ENCODE measurements at places on chromosomes 2 and 18.

GRCh38 chr2:200496696-200497095 lies 13.2 kb downstream of the KCTD18 start:
- no peak for DNase-seq

- no peak for DNase-seq
Observed at GRCh38 chr2:191280290-191280689, 35.1 kb downstream of the MYO1B start.

DNA sequence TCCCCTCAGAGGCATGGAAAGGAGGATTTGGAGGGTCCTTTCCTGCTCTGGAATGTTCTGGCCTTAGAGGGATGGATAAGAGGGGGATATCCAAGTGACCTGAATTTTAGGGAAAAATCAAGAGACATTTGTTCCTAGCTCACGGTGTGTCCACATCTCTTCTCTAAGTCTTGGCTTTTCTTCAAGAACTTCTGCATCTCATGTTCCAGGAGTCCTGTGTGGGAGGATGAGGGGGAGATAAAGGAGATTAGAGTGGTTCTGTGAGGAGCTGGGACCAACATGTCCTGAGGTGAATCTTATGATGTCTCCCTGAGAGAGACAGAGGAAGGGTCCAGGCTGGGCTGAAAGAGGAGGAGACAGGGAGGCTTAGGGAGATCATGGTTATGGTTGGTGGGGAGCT lies 11.7 kb downstream of the EMX1 start:
- DNase-seq: no peak

DNA sequence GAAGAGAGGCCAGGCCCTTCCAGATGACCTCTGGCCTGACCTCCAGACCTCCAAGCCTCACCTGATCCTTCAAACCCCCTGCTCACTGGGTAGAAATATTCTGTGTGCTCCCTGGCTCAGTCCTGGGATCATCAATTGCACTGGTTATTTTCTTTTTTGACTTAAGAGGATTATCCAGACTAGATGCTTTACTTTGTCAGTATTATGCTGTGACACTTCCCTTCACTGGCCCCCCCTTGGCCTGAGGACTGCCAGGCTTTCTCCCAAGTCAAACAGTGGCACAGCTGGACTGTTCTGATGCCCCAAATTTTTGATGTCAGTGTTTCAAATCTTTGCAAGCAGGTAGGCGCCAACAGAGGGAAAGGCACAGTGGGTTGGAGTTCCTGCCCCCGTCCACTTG lies 156.3 kb upstream of the SKOR2 start:
- DNase-seq: no peak

DNA sequence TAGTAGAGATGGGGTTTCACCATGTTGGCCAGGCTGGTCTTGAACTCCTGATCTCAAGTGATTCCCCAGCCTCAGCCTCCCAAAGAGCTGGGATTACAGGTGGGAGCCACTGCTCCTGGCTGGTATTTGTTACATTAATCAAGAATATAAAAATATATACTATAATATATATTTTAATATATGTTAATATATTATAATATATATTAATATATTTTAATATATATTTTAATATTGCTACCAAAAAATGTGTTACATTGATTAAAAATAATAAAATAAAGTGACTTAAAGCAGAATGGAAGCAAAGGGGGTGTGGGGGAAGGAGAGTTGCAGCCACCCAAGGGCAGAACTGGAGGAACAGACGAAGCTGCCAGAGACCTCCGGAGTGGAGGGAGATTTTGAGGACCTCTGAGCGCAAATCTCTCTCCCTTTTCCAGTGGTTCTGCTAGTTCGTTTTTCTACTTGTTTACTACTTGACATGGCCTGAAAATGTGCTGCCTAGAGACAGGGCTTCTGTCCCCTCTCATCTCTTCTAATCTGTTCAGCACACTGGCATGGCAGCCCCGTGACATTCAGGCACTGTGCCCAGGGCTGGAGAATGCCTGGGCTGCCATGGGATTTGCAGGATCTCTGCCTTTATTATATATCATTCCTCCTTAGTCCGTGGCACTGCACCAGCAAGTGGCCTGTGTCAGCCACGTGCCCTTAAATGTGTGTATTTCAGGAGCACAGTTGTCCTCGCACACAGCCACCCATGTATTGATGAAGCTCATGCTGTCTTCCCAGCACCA lies 47.9 kb upstream of the RAB12 start:
- DNase-seq: no peak

GRCh38 chr2:132670496-132671150 lies 618 bp upstream of the LYPD1 start:
- no peak for DNase-seq

GRCh38 chr2:191811807-191812602 lies 34.9 kb downstream of the CAVIN2 start:
- DNase-seq: no peak

DNA sequence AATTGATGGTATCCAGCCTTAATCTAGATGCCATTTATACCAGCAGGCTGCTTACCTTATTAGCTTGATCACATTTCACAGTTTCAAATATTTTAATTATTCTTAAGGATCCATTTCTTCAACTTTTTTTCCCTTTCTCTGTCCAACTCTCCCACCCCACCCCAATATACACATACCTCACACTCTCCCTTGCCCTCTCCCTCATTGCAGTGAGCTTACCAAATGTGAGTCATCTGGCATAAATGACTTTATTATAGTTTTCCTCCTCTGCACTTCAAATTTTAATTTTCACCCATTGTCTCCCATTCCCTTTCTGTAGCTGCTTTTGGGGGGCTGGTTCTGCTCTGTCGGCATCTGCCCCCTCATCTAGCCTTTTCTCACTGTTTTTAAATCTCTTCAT lies 12.9 kb downstream of the HTR2B start:
- DNase-seq: no peak

DNA sequence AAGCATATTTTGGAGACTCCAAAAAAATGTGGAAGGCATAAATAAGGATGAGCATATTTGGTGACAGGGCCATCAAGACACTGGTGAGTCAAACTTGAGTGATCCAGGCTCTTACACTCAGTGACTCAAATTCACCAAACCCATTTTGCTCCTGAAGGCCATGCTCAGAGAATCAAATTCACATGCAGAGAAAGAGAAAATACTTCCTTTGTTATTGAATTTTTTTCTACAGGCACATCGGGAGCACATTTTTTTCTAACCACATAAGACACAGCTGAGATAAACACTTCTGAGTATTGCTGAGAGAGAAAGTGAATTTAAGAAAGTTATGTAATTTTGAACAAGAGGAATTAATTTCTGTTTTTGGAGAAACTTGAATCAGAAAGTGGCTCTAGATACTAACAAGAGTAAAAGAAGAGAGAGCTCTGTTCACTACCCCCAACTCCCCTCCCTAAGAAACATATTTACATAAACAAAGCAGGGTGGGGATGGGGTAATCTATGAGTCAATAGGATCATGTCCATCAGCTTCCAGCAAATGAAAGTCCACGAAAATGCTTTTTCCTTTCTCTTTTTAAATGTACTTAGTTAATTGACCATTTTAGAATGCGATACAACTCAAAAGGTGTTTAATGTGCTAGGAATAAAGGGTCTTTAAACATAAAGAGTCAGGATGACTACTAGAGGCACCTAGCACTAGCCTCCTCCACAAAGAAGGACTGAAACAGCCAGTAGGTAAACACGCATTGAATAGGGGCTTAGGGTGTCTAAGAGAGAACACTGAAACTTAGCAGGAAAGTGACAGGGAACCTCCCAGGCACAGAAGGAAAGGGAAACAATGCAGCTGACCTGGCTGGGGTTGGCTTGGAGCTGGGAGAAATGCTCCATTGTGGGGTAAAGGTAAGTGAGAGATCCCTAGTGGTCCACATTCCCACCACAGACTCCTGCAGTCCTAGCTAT lies 152.3 kb downstream of the KCNE4 start:
- DNase-seq: no peak

DNA sequence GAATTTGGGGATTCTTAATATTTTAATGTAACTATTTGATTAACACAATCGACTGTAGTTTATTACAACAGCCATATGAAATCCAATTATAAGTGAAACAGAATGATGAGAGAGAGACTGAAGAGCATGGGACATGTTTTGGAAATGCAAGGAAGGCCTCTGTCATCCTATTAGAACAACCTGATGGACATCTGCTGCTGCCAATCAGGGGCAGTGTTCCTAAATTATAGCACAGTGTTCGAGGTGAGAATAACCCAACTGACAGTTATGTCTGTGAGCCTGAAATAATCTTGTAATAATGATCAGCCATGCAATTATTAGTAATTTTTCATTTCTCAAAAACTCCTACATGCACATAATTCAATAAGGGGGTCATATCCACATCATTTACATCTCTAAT lies 73.6 kb downstream of the CCDC141 start:
- DNase-seq: no peak

DNA sequence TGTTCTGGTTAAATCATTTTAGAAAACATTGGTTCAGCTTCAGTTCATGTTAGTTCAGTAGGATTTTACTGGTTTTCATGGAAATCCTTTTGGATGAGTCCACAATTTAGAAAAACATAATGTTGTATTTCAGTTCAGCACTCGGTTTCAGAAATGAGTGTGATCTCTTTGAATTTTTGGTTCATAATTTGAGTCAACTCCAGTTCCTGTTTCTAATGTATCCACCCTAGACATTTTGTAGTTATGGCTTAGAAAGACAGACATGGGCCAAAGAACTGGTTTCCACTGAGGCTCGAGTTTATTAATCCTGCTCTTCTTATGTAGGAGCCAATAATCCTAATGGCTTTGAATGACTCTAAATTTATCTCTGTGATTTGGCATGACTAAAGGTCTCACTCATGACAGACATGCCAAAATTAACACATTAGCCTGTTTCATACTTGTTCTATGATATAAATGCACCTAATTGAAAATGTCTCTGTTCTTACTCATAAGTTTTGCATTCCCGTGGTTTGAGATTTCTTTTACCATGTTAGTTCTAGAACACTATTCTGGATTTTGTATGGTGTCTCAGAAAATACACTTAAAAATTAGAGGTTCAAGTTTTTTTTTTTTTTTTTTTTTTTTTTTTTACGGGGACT lies 82.3 kb upstream of the SPRED2 start:
- no peak for DNase-seq

- DNase-seq: no peak
Observed at GRCh38 chr2:76812156-76812555, 710.0 kb downstream of the LRRTM4 start.

GRCh38 chr2:24586955-24587354 lies 95.9 kb downstream of the NCOA1 start:
- DNase-seq: no peak

GRCh38 chr2:70715071-70715985 lies 52.7 kb downstream of the ADD2 start:
- DNase-seq: no peak

GRCh38 chr2:23503097-23503496 lies 118.1 kb downstream of the KLHL29 start:
- no peak for DNase-seq

DNA sequence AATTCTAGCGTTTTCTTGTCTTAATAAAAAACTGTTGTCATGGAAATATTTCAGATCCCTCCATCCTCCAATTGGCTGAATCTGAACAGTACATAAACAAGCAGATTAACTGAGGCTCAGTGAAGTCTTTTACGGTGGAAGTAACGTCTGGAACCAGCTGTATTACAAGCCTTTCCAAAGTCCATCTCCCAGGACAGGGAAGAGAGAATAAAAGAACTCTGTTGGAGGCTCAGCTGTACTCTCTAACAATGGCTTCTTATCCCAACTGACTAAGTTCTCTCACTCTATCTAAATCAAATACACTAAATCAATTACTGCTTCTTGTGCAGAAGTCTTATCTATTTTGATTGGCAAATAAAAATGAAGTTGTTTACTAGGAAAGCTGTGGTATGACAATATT lies 19.9 kb upstream of the NEDD4L start:
- DNase-seq: no peak

GRCh38 chr2:211976076-211976475 lies 562.5 kb downstream of the ERBB4 start:
- DNase-seq: no peak

GRCh38 chr2:152623775-152624174 lies 93.5 kb downstream of the PRPF40A start:
- DNase-seq: no peak

- DNase-seq: no peak
Observed at GRCh38 chr18:32405588-32405987, 65.1 kb downstream of the GAREM1 start.

DNA sequence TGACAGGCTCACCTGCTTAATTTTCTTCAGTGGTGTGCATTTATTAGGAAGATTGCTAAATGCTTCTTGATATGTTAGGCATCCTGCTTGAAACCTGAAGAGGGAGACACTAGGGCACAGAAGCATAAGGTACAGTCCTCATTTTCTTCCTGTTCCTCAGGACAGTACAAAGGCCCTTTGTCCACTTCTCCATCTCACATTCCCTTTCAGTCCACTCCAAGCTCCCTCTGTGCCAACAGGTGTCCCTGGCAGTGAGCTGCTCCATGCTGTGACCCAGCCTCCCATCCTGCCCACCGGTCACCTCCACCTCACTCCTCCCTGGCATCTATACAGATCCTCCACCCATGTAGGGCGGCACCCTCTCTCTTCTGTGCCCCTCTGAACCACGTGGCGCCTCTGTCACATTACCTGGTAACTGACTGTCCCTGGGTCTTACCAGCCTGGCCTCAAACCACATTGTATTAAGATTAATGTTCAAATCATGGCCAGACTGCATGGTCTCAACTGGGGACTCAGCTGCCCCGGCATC lies 162.8 kb downstream of the VAPA start:
- DNase-seq: no peak

DNA sequence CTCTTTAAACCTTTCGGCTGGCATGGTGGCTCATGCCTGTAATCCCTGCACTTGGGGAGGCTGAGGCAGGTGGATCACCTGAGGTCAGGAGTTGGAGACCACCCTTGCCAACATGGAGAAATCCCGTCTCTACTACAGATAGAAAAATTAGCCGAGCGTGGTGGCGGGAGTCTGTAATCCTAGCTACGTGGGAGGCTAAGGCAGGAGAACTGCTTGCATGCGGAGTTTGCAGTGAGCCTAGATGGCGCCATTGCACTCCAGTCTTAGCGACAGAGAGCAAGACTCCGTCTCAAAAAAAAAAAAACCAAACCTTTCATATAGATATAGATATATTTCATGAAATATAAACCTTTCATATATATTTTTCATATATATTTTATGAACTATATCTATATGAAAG lies 864.7 kb downstream of the TRIB2 start:
- DNase-seq: no peak

DNA sequence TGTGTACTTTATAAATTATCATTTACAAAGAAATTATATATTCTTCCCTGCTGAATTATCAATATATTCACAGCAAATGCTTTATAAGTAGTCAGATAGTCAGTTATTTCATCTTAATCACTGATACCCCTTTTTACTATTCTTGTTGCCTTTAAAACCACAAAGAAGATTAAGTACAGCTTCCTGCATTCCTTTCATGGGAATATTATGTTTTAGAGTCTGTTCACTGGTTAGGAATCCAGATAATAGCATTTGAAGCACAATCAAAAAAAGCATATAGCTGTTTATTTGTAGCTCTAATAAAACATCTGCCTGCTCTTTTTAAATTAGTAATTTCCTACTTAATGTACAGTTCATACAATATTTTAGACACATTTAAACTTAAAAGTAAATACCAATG lies 508.9 kb downstream of the FBXO15 start:
- no peak for DNase-seq

GRCh38 chr2:221502270-221503010 lies 69.7 kb downstream of the EPHA4 start:
- no peak for DNase-seq

- DNase-seq: no peak
Observed at GRCh38 chr2:2950403-2950952, 427.1 kb downstream of the EIPR1 start.

GRCh38 chr2:105615305-105615704 lies 129.4 kb upstream of the NCK2 start:
- no peak for DNase-seq
